SK-N-SH (cell line): ENCODE measurements at places on chromosomes 11 and 22.

GRCh38 chr22:25650833-25651232 is 86.4 kb downstream of the GRK3 start:
- no peak for DNase-seq

- DNase-seq, result peak; percentile 45
Measured at GRCh38 chr11:78809931-78810541, 235.4 kb upstream of the NARS2 start.

- DNase-seq, result no peak
Measured at GRCh38 chr11:106668147-106668546, 350.1 kb downstream of the GUCY1A2 start.

- DNase-seq, result peak; percentile 81
Measured at GRCh38 chr22:50146439-50147238, 23.9 kb upstream of the PANX2 start.

- DNase-seq, result no peak
Measured at GRCh38 chr11:32289701-32290100, 145.6 kb downstream of the WT1 start.

GRCh38 chr11:127039591-127039990 is 39.0 kb upstream of the KIRREL3 start:
- DNase-seq, result no peak

GRCh38 chr11:114483929-114484328 is 44.7 kb downstream of the REXO2 start:
- DNase-seq, result no peak

DNA sequence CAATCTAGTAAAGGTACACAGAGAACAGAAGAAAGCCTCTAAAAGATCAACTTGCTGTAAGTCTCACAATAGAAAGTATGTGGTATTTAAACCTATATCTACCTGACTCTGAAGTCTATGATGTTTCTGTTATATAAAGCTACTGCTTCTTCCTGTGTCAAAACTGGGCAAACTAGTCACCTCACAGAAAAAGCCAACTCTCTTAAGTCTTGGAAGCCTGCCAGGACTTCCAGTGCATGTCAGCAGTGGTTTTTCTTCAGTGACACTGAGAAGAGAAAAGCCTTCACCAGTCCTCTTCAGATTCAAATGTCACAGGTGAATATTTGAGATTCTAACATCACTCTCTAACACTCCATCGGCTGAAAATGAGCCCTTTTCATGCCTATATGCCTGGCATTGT is 808.0 kb downstream of the DLG2 start:
- no peak for DNase-seq

GRCh38 chr11:7903940-7904339 is 27.1 kb downstream of the OR10A6 start:
- no peak for DNase-seq

- DNase-seq, result no peak
Measured at GRCh38 chr11:42552786-42553185, 759.0 kb upstream of the API5 start.

GRCh38 chr22:41834005-41834944 is 1.4 kb downstream of the SREBF2 start:
- DNase-seq, result no peak

DNA sequence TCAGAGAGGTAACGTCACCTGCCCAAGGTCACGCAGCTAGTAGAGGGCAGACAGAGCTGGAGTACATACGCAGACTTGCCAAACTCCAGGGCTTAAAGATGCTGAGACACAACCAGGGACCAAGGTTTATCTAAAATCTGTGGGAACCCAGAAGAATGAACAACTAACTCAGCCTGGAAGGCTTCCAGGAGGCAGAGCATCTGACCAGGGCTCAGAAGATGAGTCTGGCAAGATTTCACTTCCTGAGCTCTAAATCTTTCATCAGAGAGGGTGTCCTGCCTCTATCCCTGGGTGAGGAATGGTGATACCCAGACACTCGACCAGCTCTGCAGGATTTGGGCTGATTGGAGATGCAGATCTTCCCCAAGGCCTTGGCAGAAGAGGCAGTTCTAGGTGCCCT is 9.1 kb downstream of the GAL3ST1 start:
- DNase-seq, result no peak

- DNase-seq, result no peak
Measured at GRCh38 chr11:9273376-9274336, 8.5 kb upstream of the DENND5A start.

GRCh38 chr11:103877221-103877620 is 159.2 kb upstream of the DDI1 start:
- DNase-seq, result no peak

- peak; percentile 36 for DNase-seq
Measured at GRCh38 chr22:50046481-50047245, 11.4 kb downstream of the TTLL8 start.

DNA sequence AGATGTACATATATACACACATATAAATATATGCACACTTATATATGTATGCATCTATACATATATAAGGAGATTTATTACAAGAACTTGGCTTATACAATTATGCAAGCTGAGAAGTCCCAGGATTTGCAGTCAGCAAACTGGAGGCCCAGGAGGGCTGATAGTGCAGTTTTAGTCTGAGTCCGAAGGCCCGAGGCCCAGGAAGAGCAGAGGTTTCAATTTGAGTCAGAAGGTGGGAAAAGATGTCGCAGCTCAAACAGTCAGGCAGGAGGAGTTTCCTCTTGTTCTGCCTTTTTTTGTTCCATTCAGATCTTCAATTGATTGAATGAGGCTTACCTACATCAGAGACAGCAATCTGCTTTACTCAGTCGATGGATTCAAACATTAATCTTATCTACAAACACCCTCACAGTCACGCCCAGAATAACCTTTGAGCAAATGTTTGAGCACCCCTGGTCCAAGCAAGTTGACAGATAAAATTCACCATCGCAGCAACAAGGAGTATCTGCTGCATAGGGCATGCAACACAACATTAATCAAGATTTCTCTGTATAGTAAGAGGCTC is 4.0 kb upstream of the SGSM1 start:
- DNase-seq, result no peak

- DNase-seq, result no peak
Measured at GRCh38 chr11:63877658-63878241, 38.8 kb downstream of the MARK2 start.

- DNase-seq, result no peak
Measured at GRCh38 chr11:12329797-12330196, 47.6 kb upstream of the PARVA start.

GRCh38 chr11:8252388-8252787 is 11.3 kb downstream of the LMO1 start:
- no peak for DNase-seq

DNA sequence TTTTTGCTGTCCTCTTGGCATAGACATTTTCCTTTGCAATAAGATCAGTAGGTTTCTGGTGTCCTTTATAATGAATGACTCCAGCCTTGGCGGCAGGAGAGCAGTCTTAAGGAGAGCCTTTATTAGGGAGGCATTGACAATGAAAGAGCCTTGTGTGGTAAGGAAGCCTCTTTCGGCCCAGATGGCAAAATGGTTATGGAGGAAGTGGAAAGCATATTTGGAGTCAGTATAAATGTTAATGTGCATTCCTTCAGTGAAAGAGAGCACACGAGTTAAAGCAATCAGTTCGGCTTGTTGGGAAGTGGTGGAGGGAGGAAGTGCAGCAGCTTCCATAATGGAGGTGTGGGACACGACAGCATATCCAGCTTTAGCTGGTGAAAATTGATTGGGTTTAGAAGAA is 18.1 kb upstream of the ANO1 start:
- no peak for DNase-seq

GRCh38 chr22:27309697-27310096 is 491.9 kb downstream of the MN1 start:
- no peak for DNase-seq

- no peak for DNase-seq
Measured at GRCh38 chr11:70124321-70125000, 46.3 kb downstream of the ANO1 start.
